ENCODE measurements at places on chromosomes 1 and 21.

DNA sequence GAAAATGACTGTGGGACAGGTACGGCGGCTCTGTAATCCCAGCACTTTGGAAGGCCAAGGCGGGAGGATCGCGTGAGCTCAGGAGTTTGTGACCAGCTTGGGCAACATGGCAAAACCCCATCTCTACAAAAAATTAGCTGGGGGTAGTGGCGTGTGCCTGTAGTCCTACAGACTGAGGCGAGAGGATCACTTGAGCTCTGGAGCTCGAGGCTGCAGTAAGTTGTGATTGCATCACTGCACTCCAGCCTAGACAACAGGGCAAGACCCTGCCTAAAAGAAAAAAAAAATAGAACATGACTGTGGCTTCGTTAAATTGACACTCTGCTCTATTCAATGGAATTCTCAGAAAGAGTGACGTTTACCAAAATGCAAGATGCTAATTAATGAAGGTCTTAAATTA lies 3.9 kb upstream of the DBT start:
- DNase-seq: no peak

- DNase-seq: peak; percentile 70
Observed at GRCh38 chr1:24416666-24417391, 1.2 kb downstream of the NIPAL3 start.

DNA sequence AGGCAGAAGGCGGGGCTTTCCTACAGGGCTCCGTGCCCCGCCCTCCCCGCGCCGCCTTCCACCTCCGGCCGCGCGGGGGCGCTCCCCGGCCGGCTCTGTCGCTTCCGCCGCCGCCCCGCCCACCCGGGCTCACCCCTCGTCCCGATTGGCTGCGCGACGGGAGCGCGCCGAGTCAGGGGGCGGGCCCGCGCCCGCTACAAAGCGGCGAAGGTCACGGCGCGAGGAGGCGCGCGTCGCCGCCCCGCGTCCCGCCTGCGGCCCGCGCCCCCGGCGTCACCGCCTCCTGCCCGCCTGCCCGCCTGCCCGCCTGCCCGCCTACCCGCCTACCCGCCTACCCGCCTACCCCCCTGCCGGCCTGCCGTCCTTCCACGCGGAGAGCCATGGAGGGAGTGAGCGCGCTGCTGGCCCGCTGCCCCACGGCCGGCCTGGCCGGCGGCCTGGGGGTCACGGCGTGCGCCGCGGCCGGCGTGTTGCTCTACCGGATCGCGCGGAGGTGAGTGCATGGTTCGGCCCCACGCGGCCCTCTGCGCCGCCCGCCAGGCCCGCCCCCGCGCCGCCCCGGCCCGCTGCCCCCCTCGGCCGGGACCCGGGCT lies at the start of gene TMEM201:
TSS of gene TMEM201 (plus strand) at position 361 of the 593 bp plus-strand sequence. CDS start at position 381, 20 bp downstream.
- DNase-seq: peak; percentile 97

DNA sequence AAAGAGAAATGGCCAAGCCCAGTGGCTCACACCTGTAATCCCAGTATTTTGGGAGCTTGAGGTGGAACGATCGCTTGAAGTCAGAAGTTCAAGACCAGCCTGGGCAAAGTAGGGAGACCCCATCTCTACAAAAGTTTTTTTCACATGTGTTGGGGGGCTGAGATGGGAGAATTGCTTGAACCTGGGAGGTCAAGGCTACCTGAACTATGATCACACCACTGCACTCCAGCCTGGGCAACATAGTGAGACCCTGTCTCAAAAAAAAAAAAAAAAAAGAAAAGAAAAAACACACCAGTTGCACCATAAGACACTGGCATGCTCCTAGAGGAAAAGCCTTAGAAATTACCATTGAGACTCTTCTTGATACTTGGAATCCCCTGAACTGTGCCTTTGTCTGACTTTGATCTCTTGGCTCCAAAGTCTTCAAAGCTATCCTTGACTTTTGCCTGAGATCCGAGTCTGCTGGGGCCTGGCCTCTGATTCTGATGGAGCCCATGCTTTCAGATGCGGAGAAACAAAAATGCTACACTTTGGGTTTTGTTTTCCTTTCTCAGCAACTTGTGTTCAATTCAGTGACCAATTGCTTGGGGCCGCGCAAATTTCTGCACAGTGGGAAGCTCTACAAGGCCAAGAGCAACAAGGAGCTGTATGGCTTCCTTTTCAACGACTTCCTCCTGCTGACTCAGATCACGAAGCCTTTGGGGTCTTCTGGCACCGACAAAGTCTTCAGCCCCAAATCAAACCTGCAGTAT lies 33.7 kb downstream of the ATP5PO start:
- DNase-seq: no peak

- DNase-seq: no peak
Observed at GRCh38 chr1:189253601-189254350, 1223.9 kb downstream of the BRINP3 start.

DNA sequence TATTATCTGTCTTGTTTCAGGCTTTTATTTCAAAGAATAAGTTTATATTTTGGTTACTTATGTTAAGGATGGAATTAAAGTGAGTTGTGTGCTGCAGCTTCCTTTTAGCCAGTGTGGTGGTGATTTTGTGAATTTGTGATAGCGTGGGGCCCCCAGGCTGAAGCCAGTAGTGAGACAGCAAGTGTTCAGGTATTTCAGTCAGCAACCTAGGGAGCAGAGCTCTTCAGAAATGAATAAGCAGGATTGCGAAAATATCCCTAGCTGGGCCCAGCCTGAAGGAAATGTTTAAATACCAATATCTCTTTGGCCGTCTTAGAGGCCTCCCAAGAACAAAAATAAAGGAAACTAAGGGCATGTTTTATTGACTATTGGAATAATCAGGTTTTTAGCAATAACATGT lies 150.8 kb upstream of the C1orf105 start:
- DNase-seq: no peak

DNA sequence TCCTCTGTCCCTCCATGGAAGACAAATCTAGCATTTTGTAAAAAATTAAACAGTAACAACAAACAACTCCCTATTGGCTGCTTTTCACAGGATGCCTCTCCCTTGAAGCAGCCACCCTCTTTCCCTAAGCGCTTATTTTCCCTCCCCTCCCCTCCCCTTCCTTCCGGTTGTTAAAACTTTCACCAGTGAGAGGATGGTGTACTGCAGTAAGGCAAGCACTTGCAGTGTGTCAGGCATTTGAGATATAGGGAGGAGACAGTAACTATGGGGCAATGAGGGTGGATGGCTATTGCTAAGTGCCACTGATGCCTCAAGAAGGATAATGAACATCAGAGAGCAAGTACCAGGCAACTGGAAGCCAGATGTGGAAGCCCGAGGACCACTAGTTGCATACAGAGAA lies 19.1 kb upstream of the KIAA1614 start:
- no peak for DNase-seq

All from NAMALWA (cell line).